ENCODE measurements at places on chromosomes 1 and 21.
A peak's percentile ranks its signal among the peaks of the same experiment; 100 is the strongest.

DNA sequence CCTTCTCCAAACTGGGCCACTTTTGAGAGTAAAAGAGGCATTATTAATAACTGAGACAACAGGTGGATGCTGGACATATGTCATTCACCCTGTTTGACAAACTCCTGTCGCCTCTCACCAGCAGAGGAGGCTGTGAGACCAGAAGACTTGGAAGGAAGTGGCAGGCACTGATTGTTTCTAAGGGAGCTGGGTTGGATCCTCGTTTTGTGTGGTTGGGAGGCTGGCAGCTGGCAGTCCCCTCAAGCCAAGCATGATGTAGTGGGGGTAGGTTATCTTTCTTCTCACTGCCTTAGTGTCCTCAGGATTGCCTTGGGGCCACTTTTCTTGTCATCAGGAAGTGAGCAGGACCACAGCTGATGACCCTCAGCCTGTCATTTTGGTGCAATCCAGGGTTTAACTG, 86.5 kb upstream of the KCNJ15 start:
- DNase-seq = no peak

- no peak for DNase-seq
These were observed 19.0 kb upstream of the RGS2 start for GRCh38 chr1:192789871-192790270.

- peak; percentile 15 for DNase-seq
These were observed 369.6 kb upstream of the USP24 start for GRCh38 chr1:55584526-55585401.

- DNase-seq = no peak
These were observed 218.6 kb downstream of the URB2 start for GRCh38 chr1:229844675-229845074.

DNA sequence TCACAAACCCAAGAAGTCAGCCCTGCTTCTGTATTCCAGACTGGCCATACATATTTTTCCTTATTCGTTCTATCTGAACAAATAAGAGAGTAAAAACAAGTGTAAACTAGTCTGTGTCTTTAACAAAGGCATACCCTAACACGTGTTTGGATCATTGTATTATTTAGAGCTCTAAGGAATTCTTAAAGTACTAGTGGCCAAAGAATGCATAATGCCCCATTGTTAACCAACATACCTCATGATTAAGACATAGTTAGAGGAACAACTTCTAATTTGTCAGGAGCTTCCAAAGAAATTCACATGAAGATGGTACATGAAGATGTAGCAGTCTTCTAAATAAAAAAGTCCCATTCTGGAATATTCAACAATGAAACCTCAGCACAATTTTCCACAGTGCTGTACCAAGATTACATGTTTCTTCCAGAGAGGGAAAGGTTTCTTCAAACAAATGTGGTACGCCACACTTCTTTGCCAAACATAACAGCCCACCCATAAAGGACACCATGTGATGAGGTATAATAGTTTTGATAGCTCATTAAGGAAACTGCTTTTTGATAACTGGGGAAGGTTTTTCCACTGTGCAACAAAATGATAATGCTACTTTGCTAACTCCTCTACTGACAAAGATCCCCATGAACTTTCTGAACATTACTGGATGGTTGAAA, 5.0 kb downstream of the PALMD start:
- DNase-seq = no peak

GRCh38 chr1:9115351-9116205, 13.3 kb downstream of the GPR157 start:
- no peak for DNase-seq

GRCh38 chr1:232507571-232507970, 122.4 kb downstream of the SIPA1L2 start:
- DNase-seq = no peak

DNA sequence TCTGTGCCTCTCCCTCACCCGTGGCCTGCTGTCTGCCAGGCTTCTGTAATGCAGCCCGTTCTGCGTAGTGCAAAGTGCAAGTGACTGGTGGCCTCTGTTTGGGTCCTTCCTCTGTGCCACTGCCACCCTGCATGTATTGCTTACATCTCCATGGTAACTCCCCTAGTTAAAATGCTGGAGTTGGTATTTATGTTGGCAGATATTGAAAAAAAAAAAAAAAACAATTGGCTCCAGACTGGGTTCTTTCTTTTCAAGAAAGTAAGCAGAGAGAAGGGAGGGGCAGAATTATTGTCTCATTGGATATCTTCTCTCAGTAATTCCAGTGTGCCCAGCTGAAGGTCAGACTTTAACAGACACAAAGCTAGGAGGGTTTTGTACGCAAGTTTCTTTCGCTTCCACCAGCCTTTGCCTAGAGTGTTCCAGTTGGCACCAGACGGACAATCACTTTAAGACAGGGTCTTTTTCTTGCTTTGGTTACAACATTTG, 242.3 kb downstream of the PBX1 start:
- no peak for DNase-seq

- no peak for DNase-seq
These were observed 207.6 kb upstream of the HMCN1 start for GRCh38 chr1:185526344-185527307.

GRCh38 chr1:203153051-203153988, 22.3 kb downstream of the MYBPH start:
- DNase-seq = no peak

DNA sequence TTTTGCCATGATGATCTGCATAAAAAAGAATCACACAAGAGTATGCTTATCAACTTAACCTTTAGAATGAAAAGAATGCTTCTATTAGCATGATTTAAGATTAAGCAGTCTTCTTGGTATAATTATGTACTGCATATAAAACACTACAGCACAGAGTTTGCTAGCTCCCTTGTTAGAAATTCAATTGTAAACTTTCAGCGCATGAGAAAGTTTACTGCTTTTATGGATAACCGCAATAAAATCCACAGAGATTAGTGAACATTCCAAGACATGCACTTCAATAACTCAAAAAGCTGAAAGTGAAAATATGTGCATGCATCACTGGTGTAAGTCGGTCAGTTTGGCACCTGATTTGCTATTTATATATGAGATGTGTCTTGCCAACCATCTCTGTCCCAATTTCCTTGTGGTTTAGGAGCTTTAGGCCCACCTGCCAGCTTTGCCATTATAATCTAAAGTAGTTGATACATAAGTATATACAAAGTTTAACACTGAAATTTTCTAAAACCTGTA, 16.9 kb downstream of the CCT8 start:
- DNase-seq = no peak

- DNase-seq = no peak
These were observed 206.9 kb downstream of the NEGR1 start for GRCh38 chr1:72075425-72075824.

DNA sequence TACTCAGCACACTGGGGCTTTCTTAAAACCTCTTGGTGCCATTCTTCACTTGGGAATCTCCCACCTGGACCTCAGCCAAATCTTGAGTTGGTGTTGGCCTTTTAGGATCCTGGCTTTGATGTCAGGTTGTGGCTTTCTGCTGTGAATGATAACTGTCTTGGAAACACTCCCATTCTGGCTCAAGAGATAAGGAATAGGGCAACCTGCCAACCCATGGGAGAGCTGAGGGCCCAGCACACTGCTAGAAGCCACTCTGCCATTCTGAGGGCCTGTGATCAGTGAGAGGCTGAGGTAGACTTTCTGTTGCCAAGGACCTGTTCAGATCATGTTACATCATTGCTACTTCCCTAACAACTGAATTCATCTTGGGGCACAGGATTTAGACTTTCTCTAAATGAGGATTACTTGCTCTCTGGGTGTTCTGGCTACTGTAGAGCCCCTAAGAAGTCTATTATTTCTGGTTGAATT, 45.8 kb downstream of the TTC39A start:
- no peak for DNase-seq

- no peak for DNase-seq
These were observed 18.6 kb upstream of the PTPRC start for GRCh38 chr1:198620218-198620617.

- no peak for DNase-seq
These were observed 22.1 kb upstream of the COL16A1 start for GRCh38 chr1:31725777-31726535.

GRCh38 chr1:234686035-234686434, 76.1 kb upstream of the IRF2BP2 start:
- no peak for DNase-seq

DNA sequence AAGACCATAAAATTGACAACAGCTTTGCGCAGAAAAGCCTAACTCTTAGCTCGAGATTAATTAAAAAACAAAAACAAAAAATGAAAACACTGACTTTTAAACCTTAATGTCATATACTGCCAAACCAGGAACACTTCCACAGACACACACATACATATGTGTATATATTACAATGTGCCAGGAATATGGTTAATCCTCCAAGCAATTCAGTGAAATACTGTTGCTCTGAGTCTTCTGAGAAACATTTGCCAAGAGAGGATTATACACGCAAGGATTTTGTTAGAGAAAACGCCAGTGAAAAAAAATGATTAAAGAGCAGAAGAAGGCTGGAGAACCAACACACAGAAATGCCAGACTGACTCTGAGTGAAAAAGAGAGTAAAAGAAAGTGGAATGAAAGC, 116.7 kb upstream of the CHRM3 start:
- DNase-seq = no peak

GRCh38 chr1:24871306-24871901, 58.7 kb downstream of the RUNX3 start:
- no peak for DNase-seq

DNA sequence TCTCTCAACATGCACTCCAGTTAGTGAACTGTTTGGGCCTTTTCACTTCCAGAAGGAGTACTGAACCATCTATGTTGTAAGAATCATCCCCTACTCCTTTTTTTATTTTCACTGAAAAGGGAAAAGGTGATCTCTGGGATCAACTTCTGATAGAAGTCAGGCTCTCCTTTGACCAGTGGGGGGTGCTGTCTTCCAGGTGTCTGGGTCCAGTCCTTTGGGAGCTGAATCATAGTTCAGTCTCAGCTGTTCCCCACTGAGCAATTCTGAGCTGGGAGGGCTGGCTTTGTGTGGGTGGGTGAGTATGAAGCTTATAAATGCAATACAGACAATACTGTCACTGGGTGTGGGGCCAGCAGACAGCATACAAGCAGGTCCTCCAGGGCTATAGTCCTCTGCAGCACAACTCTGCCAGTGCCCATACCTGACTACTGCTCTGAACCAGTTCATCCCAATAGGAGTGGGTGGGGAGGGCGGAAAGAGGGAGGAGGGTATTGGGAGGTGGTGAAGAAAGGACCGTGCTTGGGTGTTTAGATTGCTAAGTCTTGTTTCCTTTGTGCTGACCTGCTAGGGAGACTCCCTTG, 12.5 kb upstream of the SARS1 start:
- peak; percentile 24 for DNase-seq

DNA sequence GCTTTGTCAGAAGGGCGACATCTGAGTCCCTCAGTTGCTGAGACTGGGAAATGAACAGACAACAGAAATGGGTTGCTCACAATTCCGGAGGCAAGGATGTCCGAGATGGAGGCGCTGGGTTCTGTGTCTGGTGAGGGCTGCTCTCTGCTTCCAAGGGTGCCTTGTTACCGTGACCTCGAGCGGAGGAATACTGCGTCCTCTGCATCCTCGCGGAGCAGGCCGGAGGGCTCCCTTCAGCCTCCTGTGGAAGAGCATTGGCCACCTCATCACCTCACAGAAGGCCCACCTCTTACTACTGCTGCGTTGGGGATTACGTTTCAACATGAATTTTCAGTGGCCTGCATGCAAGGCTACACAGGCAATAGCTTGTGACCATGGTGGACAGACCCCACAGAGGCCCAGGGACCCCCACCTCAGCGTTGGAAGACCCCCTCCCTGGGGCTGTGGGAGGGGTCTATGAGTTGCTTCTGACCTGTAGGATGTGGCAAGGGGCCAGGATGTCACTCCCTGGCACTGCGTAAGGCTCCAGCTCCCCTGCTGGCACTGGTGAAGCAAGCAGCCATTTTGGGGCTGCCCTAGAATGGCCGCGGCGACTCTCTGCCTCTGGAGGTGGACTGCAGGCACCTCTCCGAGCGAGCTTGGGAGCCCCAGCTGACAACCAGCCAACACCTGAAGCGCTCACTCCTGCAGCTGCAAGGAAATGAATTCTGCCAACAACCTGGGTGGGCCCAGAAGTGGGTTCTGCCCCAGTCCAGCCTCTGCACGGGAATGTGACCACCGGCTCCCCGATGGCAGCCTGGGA, 36.3 kb upstream of the COL6A1 start:
- no peak for DNase-seq

GRCh38 chr1:85571828-85572227, 8.7 kb upstream of the CCN1 start:
- DNase-seq = no peak

- DNase-seq = peak; percentile 50
These were observed 13.6 kb upstream of the FAM110D start for GRCh38 chr1:26145041-26145959.

DNA sequence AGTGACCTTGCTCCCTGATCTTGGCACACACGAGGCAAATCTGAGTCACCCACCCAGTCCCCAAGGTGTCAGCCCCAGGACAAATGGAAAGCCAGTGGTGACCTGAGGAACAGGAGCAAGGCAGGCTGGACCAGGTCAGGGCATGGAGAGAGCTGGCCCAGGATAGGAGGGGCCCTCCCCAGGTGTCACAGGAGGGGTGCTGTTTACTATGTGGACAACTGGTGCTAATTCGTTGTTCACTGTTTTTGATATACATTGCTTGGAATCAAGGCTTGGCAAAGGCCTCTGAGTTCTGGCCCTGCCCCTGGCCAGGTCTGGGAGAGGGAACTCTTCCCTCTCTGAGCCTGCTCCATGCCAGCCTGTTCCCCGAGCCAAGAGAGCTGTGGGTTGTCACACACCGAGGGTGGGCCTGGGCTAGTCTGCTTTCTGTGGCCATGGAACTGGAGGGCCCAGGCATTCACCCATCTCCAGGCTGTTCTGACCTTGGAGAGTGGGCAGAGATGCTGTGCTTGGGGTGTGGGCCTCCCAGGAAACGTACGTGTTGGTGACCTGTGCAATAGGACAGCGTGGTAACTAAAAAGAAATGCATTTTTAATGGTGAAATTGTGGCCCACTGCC, 41.8 kb downstream of the CRYAA start:
- DNase-seq = no peak

- DNase-seq = no peak
These were observed 196.2 kb downstream of the ADSS2 start for GRCh38 chr1:244255426-244255965.

DNA sequence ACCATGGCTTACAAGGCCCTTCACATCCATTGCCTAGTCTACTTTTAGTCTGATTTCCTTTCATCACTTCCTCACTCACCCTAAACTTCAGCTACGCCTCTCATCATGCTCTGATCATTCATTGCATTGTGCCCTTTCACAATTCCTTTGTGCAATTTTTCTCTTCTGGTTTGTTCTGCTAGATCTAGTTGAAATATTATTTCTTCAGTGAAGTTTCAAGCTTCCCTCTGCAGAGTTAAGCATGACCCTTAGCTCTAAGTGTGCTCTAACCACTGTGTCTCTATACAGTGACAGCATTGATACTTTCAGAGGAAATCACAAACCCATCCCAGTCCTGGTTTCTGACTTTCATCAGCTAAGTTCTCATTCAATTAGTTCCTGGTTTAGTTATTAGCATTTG, 166.1 kb downstream of the PLA2G4A start:
- no peak for DNase-seq

DNA sequence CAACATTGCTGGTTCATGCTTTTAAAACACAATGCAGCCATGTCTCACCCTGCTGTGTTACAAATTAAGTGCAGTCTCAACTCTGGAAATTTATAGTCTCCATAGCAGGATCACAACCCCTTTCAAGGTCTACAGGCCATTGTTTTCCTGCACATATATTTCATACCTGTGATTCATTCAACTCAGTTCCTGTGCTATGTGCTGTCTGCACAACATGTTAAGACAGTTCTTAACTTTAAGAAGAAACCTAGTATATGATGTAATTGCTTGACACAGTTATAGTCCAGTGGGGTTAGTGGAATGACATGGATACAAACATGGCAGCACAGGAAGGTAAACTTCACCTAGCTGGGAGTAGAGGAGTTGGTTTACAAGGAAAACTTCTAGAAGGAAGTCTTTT, 106.4 kb downstream of the IFI44 start:
- no peak for DNase-seq

GRCh38 chr1:77484926-77485325, 197.5 kb downstream of the ZZZ3 start:
- DNase-seq = no peak
